NCI-H446 treated with DMSO at 0.1 percent for 48 hours (cell line): ENCODE measurements at places on chromosomes 1 and 21.

GRCh38 chr1:202154766-202155477 lies 5.5 kb downstream of the PTPN7 start:
- DNase-seq, result no peak

GRCh38 chr1:16012590-16013219 lies 5.1 kb downstream of the HSPB7 start:
- DNase-seq, result no peak

DNA sequence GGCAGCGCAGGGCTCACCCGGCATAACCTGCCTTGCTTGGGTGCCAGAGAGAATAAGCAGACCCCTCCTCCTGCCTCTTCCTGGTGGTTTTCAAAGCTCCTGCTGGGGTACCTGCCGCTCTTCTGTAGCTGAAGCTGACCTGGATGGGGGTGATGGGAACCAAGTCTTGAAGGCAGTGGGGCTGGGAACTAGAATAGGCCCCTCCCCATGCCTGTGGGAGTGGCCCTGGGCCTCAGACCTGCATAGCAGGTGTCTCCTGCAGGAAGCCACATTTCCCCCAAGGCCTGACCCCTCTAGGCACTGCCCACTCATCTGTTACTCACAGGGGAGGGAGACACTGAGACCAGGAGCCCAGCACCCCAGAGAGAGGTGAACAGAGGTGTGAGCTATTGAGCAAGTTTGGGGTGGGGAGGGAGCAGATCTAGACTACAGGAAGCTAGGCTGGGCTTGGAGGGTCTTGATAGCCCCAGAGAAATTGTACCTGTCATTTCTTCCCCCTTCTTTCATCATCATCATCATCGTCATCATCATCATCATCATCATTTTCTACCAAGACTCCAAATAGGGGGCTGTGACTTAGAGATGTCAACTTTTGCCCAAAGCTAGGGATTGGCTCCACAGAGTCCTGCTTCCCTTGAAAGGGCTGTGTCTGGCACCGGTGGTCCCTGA lies 10.1 kb downstream of the PADI1 start:
- DNase-seq, result no peak

DNA sequence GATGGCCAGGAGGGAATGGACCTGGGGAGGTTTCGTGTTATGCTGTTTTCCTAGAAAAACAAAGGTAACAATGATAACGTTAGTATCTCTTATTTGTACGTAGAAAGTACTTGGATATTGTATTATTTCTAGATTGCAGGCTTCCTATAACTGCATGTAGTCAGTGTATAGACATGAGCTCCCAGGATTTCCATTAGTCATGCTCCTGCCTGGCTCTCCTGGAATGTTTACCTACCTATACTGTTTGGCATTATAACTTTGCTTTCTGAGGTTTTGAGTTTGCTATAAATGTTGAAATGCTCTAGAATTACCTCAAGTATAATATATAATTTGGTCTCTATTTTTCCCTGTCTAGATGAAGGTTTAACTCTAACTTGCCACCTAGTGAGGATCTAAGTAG lies 66.1 kb downstream of the TTC3 start:
- DNase-seq, result no peak

DNA sequence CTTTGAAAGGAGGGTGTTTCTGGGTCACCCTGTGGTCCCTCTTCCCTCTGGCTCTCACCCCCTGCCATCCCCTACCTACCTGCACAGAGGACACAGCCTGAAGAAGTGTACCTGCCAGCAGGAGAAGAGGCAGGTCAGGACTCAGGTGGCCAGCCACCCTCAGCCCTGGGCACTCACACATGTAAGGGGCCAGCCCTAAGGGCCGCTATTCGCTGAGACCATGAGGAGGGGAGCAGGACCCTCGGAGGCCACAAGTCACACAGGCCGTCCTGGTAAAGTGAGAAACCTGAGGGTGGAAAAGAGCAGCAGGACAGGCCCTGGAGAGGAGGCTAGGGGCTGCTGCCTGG lies 1.2 kb downstream of the ZNF692 start:
- no peak for DNase-seq

DNA sequence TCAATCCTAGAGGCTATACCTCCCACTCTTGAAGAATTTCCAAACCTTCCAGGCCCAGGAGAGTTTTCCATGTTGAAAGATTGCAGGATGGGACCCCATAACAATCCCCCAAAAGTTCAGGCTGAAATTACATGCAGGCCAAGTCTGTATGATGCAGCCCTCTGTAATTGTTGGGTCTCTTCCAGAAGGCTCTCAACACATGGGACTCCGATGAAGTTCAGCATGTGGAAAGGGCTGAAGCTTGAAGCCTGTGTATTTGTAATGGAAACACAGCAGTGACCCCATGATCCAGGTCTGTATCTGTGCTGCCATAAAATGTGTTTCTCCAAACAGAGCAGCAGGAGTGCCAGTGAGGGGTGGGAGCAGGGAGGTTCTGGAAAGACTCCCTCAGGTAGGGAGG lies 202.5 kb upstream of the LYPLAL1 start:
- no peak for DNase-seq

- DNase-seq, result no peak
Measured at GRCh38 chr1:181583598-181583997, 100.3 kb downstream of the CACNA1E start.

GRCh38 chr1:168210312-168210711 lies 15.5 kb upstream of the SFT2D2 start:
- DNase-seq, result no peak

- no peak for DNase-seq
Measured at GRCh38 chr1:17550729-17551584, 11.5 kb downstream of the ARHGEF10L start.

GRCh38 chr1:70978623-70979022 lies 69.0 kb downstream of the PTGER3 start:
- DNase-seq, result no peak

GRCh38 chr21:46124926-46125845 lies 27.3 kb downstream of the COL6A2 start:
- no peak for DNase-seq

- no peak for DNase-seq
Measured at GRCh38 chr1:94942171-94943128, 15.5 kb upstream of the CNN3 start.

- no peak for DNase-seq
Measured at GRCh38 chr1:10108948-10109708, 76.4 kb downstream of the UBE4B start.

GRCh38 chr1:112722601-112723510 lies 7.7 kb upstream of the PPM1J start:
- no peak for DNase-seq

DNA sequence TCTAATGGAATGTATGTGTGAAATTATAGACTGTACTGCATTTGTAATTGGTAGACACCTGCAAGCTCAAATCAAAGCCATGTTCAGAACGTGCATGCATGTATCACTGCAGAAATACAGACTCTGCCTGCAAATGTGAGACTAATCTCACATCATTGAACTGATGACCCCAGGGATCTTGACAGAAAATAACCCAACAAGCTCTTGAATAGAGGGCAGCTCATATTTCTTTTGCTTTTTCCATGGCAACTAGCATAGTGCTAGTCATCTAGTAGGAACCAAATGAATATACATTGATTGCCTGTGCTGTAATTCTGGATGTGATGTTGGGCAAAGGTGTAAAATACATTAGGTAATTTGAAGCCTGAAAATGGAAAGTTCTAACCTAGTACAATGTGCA lies 62.4 kb downstream of the PTPRC start:
- DNase-seq, result no peak

- no peak for DNase-seq
Measured at GRCh38 chr21:37536616-37537278, 170.2 kb downstream of the DYRK1A start.

- DNase-seq, result no peak
Measured at GRCh38 chr1:18955441-18956192, 859 bp downstream of the IFFO2 start.

- no peak for DNase-seq
Measured at GRCh38 chr1:14110040-14110439, 410.1 kb downstream of the PRDM2 start.

GRCh38 chr1:77273891-77274290 lies 7.9 kb upstream of the AK5 start:
- no peak for DNase-seq

DNA sequence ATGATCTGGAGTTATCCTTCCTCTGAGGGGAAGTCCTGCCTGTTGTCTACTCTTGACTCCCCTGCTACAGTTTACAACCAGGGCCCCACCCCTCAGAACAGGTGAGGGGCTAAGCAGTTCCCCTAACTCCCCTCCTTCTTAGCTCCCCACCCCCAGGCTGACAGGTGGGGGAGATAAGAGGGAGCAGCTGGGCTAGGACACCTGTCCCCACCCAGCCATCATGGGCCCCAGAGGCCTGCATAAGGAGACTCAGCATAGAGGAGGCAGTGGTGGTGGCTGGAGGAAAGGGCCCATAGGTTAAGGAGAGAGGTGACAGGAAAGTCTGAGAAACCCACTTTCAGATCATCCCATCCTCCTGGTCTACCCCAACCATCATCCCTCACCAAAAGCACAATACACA lies 6.8 kb downstream of the MEF2D start:
- no peak for DNase-seq
